Activated CD4-positive, alpha-beta T cell treated with anti-CD3 and anti-CD28 coated beads, Interleukin-10, Interleukin-2, amounts not matched to agents 100 ng/mL and 50 ng/mL, durations not matched to agents 16 hours and 8 hours (primary cell): ENCODE measurements at places on chromosomes 12 and 14.

DNA sequence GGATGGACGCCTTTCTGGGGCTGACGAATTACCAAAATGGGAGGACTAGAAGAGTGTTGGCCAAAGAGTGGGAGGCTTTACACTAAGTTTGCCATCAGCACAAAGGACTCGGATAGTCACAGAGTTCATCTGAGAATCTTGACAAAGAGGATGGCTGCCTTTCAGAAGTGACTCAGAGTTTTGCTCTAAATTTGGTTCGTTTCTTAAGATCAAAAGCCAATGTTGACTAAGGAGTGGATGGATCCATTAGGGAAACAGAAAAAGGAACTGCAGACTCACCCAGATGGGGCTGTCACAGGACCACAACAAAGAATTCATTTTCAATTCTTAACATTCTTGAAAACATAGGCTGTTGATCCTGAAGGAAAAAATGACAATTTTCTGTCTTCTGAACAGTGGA is 81.3 kb upstream of the DUSP6 start:
- DNase-seq, result no peak

- DNase-seq, result no peak
These were observed 118.8 kb downstream of the LLPH start for GRCh38 chr12:66011731-66012130.

DNA sequence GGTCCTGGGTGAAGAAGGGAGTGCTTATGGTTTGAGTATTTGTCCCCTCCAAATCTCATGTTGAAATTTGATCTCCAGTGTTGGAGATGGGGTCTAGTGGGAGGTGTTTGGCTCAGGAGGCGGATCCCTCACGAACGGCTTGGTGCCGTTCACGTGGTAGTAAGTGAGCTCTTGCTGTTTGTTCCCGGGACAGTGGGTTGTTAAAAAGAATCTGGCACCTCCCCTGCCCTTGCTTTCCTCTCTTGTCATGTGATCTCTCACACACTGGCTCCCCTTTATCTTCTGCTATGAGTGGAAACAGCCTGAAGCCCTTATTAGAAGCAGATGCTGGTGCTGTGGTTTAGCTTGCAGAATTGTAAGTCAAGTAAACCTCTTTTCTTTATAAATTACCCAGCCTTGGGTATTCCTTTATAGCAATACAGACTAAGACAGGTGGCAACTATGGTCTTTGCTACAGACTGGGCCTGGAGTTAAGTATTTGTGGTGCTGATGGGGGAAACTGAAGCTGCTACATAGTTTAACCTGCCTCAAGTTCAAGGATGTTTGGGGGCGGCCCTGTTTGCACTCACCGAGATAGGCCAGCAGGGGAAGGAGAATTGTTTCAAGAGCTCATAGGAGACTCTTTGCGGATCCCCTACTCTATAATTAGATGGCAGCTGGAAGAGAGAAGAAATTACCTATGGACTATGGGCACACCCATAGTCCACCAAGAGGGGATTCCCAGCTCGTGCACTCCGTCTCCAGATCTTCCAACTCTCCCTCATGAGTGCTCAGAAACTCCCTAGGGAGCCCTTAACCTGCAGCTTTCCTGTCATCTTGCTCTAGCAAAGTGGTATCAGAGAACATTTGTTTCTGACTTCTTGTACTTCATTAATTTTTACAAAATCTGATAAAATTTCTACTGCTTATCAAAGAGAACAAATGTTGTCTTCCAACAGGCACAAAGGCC is 164.6 kb downstream of the SLC15A5 start:
- DNase-seq, result no peak

DNA sequence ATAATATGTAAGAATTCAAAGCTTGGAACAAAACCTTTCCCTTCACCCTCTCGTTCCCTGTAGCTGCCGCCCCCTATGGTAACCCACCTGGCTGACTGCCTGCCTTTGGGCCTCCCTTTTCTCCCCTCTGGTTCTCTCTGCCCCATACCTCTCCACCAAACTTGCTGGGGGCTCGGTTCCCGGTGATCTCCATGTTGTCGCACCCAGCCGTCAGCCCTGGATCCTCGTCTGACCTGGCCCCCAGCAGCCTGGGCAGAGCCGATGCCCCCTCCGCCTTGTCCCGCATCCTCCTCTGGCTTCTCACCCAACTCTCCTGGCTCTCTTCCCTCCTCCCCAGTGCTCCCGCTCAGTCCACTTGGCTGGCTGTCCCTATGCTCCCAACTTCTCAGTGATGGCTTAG is 4.5 kb downstream of the CYP46A1 start:
- no peak for DNase-seq
